ENCODE measurements at places on chromosomes 7 and 10.

- DNase-seq, result no peak
Measured at GRCh38 chr7:151007469-151007898, 16.7 kb downstream of the NOS3 start.

DNA sequence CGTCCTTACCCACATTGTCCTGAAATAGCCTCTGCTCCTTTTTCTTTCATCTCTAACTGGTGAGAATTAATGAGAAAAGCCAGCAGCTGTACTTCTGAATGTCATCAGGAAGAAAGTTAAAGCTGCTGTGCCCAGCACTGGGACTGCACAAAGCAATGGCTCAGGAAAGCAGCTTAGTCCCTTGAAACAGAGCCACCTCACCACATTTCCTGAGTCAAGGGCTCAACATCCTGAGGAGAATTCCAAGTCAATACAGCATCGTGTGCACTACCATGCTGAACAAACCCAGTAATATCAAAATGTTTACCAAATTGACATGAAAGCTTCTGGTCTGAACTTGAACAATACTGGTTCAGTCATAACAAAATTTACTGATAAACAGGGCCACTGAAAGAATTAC, 140.1 kb downstream of the KMT2E start:
- no peak for DNase-seq

GRCh38 chr10:80382989-80383388, 25.4 kb upstream of the PRXL2A start:
- DNase-seq, result peak; percentile 53

GRCh38 chr10:129364949-129365348, 102.1 kb upstream of the MGMT start:
- no peak for DNase-seq

- DNase-seq, result no peak
Measured at GRCh38 chr7:69922026-69922803, 323.9 kb downstream of the AUTS2 start.

DNA sequence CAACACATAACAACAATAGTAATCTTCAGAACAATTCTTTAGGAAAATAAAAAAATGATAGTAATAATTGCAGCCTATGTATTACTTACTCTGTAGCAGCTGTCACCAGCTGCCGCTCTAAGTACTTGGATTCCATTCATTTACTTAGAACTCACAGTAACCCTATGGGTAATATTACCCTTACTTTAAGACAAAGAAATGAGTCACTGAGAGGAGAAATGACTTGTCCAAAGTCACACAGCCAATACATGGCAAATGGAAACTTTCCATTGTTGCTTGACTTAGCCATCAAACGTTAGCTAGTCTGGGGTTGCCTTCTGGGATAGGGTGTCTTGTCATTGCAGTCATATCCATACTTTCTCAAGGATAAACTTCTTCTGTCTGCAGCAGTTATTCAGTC, 3.6 kb downstream of the CCNY start:
- no peak for DNase-seq

- DNase-seq, result no peak
Measured at GRCh38 chr7:112538726-112539255, 58.0 kb downstream of the LSMEM1 start.

All from activated CD4-positive, alpha-beta memory T cell treated with anti-CD3 and anti-CD28 coated beads, Interleukin-2, amount 10 ng/mL, durations not matched to agents 7 days and 5 days (primary cell).